Retinal pigment epithelial cell (primary cell): ENCODE measurements at places on chromosomes 3 and 15.

DNA sequence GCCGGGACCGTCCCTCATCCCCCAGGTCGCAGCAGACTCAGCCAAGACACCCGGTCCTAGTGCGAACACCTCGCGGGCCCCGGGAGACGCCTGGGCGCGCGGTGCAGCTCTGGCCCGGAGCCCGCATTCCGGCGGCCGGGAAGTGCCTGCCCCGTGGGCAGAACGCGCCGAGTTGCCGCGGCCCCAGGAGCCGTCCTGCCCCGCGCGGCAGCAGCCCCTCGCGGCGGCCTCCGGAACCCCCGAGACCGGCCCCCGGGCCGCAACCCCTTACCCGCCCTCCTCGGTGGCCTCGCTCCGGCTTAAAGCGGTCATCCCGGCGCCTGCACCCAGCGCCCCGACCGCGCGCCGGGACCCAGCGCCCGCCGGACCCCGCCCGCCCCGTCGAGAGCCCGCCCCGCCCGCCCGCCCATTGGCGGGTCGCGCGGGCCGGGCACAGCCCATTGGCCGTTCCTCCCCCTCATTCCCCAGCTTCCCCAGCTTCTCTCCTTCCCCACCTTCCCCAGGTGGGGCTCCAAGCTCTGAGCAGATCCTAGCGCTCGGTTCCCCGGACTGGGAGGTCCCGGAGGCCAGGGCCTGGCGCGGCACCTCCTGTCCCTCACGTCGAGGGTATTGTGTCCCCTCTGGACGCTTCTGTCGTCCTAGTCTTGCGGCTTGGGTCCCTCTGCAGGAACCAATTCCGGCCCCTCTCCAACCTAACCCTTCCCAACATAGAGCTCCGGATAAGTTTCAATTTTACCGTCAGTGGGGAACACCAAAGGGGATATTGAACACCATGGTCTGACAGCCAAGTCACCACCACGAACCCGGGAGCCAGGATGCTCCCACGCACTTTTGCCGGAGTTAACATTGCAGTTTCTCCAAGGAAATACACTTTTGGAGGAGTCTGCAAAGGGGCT lies at the start of gene GRAMD2A:
Gene GRAMD2A (minus strand): TSS at position 328 of the 896 bp plus-strand sequence.
- DNase-seq: no peak

GRCh38 chr3:184629555-184630160 lies 68.1 kb downstream of the EPHB3 start:
- no peak for DNase-seq

DNA sequence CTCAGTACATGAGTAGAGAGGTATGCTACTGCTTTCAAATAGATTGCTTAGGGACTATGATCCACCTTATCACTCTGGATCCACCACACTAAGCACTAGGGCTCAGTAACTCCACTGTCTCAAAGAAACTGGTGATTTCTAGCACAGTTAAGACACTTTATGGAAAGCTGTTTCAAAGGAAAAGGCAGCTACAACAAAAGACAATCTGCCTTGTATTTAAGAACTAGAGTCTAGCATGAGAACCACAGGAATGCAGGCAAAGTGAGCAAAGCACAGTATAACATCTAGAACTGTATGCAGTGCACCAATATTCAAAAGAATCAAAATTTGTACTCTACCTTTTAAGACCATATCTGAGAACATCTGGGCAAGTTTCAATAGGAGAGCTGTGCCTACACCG lies 17.9 kb downstream of the TFRC start:
- DNase-seq: no peak

GRCh38 chr15:53559364-53560277 lies 199.8 kb downstream of the WDR72 start:
- no peak for DNase-seq

- no peak for DNase-seq
Observed at GRCh38 chr3:40877631-40878463, 321.5 kb upstream of the CTNNB1 start.

GRCh38 chr3:153137626-153138025 lies 24.4 kb upstream of the RAP2B start:
- DNase-seq: no peak

GRCh38 chr15:99711625-99712024 lies 21.6 kb downstream of the LYSMD4 start:
- no peak for DNase-seq

- DNase-seq: no peak
Observed at GRCh38 chr3:24493746-24494617, 668 bp downstream of the THRB start.

DNA sequence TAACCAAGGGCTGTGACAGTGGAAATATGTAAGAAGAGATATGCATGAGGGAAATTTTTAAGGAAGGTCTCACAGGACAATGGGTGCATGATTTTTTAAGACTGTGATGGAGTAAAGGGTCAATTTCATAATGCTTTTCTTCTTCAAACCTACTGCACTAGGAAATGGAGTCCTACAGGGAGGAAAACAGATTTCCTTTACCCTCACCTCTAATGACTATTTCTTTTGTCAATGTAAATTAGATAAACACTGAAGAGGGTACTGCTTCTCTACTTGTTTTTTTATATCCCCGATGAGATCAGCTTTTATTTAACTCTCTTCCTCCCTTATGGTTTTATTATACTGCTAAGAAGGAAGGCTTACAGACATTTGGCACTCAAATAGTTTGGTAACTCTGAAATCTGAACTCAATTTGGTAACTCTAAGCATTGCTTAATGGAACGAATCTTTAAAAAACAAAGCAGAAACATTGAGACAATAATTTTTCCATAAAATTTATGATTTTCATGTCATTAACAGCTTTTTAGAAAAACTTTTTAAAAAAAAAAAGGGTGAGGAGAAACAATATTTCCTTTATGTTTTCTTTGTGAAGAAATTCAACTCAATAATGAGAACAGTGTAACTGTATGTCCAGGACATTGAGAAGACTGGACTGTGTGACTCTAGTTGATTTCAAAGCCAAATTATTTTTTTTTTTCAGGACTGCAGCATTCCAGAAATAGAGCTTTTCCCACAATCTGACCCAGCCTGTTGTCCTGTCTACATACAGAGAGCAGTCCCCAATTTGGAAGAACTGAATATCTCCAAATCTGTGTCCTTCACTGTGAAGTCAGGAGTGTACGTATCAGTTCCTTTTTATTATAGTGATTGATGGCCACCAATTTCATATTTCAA lies 64.4 kb downstream of the CRYBG3 start:
- no peak for DNase-seq

GRCh38 chr3:81440661-81441060 lies 320.8 kb downstream of the GBE1 start:
- no peak for DNase-seq

- DNase-seq: no peak
Observed at GRCh38 chr3:100709842-100710260, 557 bp downstream of the TFG start.

DNA sequence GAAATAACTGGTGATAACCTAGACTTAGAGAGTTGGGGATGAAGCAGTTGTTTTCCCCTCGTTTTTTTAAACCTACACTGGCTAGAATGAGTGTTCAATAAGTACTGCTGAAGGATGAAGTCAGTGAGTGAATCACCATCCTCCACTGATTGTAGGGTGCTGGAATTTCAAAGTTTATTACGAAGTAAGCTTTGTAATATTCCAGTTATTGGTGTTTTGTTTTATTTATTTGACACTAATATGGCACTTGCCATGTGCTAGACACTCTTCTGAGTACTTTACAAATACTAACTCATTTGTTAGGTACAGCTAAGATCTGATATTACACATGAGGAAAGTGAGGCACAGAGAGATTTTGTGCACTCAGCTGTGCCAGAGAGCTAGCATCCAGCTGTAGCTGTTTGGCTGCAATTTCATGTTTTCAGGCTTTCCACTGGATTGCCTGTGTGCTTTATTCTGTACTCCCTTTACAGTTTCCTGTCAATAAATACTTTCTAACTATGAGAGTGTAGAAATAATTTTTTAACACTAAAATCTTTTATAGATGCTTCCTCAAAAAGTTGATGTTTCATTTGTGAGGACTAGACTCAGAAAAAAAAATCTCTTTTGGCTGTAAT lies 5.8 kb downstream of the MAP2K5 start:
- no peak for DNase-seq

DNA sequence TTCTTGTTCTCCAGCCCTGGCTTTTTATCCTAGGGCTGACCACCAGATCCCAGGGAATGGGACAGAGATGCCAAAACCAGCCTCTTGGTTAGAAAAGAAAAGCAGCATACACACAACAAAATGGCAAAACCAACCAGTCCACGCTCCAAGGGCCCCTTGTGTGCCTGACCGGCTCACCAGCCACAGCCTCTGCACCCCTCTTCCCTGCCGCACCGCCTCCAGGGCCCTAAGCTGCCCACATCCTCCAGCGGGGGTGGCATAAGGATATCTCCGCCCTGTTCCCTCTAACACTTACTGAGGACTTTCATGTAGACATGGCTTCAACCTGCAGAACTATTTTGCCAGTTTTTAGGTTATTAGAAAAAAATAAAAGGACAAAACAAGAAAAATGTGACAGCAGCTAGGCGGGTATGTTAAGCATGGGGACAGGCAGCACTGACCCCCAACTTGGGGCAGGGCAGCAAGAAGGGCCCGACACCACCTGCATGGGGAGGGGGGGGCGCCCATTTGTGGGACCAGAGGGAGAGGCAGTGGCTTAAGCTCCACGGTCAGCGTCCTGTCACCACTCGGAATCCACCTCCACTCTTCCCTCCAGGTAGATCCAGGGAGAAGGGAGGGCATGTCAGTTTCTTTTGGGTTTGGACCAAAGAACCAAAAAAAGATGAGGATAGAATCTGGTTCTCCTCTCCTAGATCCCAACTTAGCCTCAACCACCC lies 49.1 kb downstream of the DHX30 start:
- no peak for DNase-seq

GRCh38 chr3:2614578-2614977 lies 495.6 kb downstream of the IL5RA start:
- DNase-seq: no peak

DNA sequence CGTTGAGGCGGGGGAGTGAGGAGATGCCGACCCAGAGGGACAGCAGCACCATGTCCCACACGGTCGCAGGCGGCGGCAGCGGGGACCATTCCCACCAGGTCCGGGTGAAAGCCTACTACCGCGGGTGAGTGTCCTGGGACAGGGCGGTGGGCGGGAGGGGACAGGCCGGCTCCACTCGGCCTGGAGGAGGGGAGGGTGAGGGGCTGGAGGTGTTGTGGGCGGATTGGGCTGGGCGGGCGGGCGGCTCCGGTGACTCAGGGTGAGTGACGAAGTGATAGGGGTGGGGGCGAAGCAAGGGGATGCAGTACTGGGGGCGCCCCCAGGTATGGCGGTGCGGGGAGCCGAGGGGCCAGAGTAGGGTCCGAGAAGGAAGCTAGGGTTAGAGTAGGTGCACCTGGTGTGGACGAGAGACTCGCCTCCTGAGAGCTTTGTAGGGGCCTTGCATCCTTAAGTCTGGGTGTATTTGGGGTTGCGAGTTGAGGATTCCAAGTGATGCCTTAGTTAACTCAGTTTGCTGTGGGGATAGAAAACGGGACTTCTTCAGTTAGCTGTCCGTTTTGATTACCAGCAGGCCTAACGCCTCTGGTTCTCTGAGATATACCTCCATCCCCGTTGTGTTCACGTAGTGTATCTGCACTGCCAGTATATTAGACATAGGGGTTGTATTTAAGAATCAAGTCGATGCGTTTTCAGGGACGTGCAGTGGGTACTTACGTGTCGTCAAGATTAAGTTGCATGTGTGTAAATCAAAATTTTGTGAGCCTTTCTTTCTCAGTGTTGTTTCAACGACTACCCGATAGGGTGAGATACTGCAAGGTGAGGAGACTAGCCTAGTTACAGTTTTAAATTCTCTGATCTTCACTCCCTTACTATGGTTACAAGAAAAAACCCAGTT lies 670 bp downstream of the PRKCI start:
- no peak for DNase-seq

GRCh38 chr15:100186960-100187359 lies 154.8 kb downstream of the ADAMTS17 start:
- no peak for DNase-seq

DNA sequence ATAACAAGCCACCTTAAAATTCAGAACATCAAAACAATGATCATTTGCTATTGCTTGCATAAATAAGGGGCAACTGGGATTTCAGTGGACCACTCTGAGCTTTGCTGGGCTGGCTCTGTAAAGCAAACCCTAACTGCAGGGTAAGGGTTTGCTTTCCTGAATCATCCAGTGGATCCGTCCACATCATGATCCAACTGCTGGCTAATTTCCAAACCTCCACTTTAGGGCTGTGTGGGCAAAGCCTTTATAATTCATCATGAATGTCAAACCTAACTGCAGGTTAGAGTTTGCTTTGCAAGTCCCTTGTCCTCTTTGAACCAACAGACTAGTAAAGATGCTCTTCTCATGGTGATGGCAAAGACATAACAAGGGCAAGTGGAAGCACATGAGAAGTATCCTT lies 76.1 kb downstream of the SYNPR start:
- DNase-seq: no peak

GRCh38 chr3:71973274-71974030 lies 188.5 kb upstream of the PROK2 start:
- DNase-seq: no peak
